GM23248 (cell line): ENCODE measurements at places on chromosomes 2 and 18.

- DNase-seq, result no peak
Measured at GRCh38 chr18:62576845-62577512, 54.2 kb downstream of the ZCCHC2 start.

DNA sequence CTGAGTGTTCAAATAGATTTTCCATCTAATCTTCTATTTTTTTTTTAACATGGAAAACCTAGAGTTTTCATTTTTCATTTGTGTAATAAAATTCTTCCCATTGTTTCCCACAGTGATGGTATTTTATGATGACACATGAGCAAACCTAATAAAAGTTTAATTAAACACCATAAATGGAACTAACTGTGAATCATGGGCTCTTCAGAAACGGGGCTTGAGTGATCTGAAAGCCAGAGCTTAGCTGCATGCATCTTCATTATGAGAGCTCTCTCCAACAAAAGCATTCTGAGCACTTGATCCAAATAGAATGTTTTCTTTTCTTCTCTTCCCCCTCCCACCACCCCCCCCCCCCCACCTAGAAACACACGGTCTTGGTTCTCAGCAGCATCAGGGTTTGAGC is 82.1 kb upstream of the REV1 start:
- peak; percentile 40 for DNase-seq

GRCh38 chr18:8375249-8375648 is 234.0 kb upstream of the RAB12 start:
- no peak for DNase-seq

- no peak for DNase-seq
Measured at GRCh38 chr18:46321955-46322354, 217.8 kb downstream of the HAUS1 start.

- no peak for DNase-seq
Measured at GRCh38 chr2:216474925-216475670, 23.5 kb upstream of the RPL37A start.

- DNase-seq, result no peak
Measured at GRCh38 chr2:191180276-191180675, 29.5 kb upstream of the STAT4 start.

DNA sequence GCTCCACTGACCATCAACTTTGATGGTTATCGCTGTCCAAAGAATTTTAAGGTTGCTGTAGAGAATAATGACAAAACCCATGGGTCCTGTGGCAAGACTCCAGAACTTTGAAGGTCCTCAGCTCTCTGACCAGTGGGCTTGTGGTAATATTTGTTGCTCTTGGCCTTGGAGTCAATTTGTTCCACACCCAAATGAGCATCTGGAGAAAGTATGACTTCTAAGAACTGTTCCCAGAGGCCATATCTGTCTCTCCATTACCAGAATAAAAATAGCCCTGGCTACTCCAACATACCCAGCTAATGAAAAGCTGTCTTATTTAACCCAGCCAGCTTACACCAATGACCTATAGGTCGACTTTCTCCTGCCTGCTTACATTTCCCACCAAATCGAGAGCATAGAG is 466.4 kb downstream of the MEIS1 start:
- DNase-seq, result no peak

- peak; percentile 23 for DNase-seq
Measured at GRCh38 chr18:1663879-1664705, 759.4 kb downstream of the ADCYAP1 start.

- DNase-seq, result peak; percentile 70
Measured at GRCh38 chr2:138432971-138433370, 68.6 kb upstream of the SPOPL start.

- DNase-seq, result no peak
Measured at GRCh38 chr18:31297248-31297647, 20.7 kb upstream of the DSG1 start.

- DNase-seq, result no peak
Measured at GRCh38 chr2:22843919-22844537, 541.0 kb upstream of the KLHL29 start.

- peak; percentile 71 for DNase-seq
Measured at GRCh38 chr2:182866461-182867406, at the start of gene FRZB. Gene FRZB (minus strand): TSS chr2:182866637. CDS start chr2:182866552, 85 bp downstream.

- DNase-seq, result peak; percentile 65
Measured at GRCh38 chr2:236939721-236940231, 145.9 kb upstream of the COPS8 start.

- DNase-seq, result peak; percentile 54
Measured at GRCh38 chr2:169828141-169828811, 1.0 kb downstream of the UBR3 start.

DNA sequence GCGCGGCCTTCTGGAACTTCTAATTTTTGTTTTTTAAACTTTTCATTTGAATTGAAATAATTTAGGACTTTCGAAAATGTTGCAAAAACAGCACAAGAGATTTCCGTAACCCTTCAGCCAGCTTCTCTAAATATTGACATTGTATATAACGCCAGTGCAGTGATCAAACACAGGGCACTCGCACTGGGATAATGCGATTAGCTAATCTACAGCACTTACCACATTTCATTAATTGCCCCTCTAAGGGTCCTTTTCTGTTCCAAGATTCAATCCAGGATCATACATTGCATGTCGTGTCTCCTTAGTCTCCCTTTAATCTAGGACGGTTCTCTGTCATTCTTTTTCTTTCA is 343 bp upstream of the CD302 start:
- no peak for DNase-seq

- no peak for DNase-seq
Measured at GRCh38 chr2:124269348-124269747, 244.3 kb downstream of the CNTNAP5 start.

GRCh38 chr2:28639836-28640235 is 111.8 kb upstream of the PPP1CB start:
- DNase-seq, result no peak

- peak; percentile 43 for DNase-seq
Measured at GRCh38 chr18:61679836-61680235, 213.0 kb downstream of the RNF152 start.

DNA sequence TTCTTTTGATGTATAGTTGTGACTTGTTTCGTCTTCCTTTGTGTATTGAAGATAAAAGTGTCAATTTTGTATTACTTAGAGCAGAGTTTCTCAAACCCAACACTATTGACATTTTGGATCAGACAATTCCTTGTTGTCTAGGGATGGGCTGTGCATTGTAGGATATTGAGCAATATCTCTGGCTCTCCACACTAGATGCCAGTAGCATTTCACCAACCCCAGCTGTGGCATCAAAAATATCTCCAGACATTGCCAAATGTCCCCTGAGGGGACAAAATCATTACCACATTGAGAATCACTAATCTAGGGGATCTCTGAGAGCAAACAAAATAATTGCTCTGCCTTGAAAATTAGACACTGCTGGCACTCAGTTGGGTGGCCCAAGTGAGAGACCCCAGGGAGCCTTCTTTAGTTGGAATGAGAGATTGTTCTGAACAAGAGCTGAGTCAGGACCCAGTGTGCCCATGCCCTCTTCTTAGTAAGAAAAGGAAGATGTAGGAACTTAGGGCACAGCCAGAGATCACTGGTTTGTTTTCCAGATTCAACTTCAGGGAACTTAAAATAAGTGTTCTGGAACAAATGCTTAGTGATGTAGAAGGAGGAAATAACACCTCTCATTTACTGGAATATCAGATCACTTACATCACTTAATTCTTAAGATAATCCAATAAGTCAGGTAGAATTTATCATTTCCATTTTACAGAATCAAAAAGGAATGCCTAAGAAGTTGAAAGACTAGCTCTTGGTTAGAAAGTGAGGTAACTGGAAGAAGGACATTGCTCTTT is 466.6 kb upstream of the TNP1 start:
- DNase-seq, result peak; percentile 38

- no peak for DNase-seq
Measured at GRCh38 chr2:206092297-206092696, 6.3 kb upstream of the INO80D start.

DNA sequence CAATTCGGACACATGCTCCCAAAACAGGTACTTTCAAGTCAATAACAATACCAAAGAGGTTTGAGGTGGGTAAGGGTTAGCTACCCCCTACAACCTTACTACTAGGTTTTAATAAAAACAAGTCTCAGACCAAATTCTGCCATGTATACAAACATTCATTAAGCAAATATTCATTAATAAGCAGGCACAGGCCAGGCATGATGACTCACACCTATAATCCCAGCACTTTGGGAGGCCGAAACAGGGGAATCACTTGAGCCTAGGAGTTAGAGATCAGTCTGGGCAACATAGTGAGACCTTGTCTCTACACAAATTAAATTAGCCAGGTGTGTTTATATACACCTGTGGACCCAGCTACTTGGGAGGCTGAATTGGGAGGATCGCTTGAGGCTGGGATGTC is 11.7 kb upstream of the ELAC1 start:
- DNase-seq, result peak; percentile 9

- no peak for DNase-seq
Measured at GRCh38 chr2:143873886-143874285, 646.0 kb downstream of the ZEB2 start.

DNA sequence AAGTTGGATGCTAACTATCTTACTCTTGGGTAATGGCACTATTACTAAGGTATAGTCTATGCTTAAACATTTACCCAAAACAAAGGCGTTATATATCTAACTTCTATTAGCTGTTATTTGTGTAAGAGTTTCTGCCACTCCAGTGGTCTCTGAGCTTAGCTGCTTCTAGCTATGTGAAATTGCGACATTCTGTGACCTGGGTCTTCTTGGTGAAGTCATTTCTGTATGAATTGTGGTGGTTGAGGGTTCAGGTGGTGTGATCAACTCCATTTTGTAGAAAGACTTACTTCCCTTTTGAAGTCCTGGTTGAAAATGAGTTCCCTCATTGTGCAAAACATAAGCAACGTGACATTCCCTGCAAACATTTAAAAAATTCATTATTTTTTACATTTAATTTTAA is 221.6 kb downstream of the PIK3C3 start:
- DNase-seq, result no peak

DNA sequence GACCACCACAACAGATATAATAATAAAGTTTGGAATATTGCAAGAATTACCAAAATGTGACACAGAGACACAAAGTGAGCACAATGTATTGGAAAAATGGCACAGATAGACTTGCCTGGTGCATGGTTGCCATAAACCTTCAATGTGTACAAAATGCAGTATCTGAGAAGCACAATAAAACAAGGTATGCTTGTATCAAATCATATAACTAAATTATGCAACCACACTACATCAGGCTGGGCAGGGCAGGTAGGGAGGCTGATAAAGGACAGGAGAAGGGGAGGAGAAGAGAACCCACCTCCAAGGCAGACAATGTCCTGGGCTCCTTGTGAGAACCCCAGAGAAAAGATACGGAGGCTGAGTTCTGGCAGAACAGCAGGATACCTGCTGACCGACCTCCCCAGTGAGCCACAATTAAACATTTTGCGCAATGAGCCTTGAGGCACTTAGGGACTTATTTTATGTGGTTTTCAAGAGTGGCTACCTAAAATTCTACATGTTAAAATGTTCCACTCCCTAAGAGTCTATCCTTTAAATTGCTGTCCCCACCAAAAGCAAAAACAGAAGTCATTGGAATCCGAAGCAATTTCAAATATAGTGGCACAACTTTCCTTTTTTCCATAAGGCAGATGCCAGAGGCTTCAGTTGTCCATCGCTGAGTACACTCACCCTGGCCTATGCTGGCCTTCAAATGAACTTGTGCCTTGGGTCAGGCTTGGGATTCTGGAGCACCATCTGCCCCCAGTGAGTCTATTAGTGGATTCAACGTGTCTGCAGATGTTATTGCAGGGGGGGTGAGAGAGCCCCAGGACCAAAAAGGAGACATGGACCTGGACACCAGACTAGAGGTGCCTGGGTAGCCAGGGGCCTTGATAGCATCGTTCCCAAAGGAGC is 16.8 kb downstream of the WDFY1 start:
- no peak for DNase-seq

- DNase-seq, result no peak
Measured at GRCh38 chr2:80244905-80245584, 59.5 kb downstream of the LRRTM1 start.

GRCh38 chr2:164898475-164898874 is 56.9 kb downstream of the SLC38A11 start:
- peak; percentile 54 for DNase-seq

DNA sequence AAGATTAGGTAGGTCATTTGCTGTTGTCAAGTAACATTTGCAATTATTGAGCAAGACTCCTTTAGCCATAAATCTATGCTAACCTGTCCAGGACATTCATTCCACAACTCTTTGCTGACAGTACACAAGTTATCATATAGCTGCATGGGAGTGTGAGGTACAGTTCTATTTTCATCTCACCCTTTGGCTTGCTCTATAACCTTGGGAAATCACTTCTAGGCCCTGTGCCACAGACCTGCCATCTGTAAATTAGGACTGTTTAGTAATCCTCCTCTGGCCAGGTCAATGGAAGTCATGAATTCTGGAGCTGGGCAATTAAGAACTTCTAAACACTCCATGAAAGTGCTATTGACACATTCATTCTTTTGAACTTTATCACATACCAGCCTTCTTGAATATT is 34.6 kb upstream of the PAIP2B start:
- DNase-seq, result no peak

- no peak for DNase-seq
Measured at GRCh38 chr2:221514305-221515040, 57.6 kb downstream of the EPHA4 start.

DNA sequence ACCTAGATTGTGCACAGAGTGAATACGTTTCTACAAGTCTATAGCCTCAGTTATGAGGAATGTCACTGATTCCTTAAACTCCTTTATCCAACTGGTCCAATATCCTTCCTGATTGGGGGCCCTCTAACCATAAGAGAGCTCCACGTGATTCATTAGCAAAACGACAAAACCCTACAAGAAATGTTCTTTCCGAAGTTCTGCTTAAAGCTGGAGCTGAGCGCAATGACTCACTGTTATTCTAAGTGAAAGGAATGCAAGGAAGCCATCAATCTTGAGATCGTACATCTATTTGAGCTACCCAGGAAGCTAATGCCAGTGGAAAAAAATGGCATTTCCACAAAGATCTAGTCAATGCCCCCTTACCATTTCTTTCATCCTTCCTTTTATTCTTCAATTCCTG is 354.9 kb upstream of the CDH20 start:
- peak; percentile 33 for DNase-seq

- DNase-seq, result peak; percentile 68
Measured at GRCh38 chr2:179263446-179264367, 925 bp downstream of the SESTD1 start.

DNA sequence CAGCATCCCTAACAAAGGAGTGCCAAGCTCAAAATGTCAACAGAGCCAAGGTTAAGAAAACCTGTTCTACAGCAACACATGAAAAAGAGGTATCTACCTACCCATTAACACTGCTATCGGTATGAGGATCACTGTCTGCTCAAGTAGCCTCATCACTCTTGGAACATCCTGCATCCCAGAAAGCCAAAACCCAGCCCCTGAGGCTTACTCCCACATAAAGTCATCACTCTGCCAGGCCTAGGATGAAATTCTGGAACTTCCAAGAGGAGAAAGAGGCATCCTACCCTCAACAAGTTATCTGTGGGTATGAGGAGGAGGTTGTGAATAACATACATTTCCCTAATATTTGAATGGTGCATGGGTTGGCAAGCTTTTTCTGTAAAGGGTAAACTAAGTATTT is 25.5 kb downstream of the CDH2 start:
- no peak for DNase-seq

DNA sequence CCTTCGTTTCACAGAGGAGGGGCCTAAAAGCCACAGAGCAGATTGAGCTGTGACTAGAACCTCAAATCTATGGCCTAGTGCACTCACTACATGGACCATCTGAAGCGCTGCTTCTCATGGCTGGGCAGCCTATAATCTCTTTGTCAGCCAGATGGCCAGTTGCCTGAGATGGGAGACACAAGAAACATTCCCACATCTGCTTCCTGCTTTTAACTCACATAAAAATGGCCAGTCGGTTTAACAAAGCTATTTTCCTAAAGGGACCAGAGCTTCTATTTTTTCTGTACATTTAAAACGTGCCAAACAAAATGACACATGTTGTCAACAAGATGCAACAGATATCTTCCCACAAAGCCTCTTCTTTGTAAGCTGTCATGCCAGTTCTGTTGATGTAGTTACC is 173.8 kb downstream of the GFPT1 start:
- DNase-seq, result peak; percentile 55
